ENCODE measurements at places on chromosomes 13 and 19. TPM values are rescaled to one million over a fixed set of nuclear protein-coding genes. Genes with fewer than 3 reads are reported as not detected.

The ZNF296 gene
- 2.6 TPM for total RNA-seq

DNA sequence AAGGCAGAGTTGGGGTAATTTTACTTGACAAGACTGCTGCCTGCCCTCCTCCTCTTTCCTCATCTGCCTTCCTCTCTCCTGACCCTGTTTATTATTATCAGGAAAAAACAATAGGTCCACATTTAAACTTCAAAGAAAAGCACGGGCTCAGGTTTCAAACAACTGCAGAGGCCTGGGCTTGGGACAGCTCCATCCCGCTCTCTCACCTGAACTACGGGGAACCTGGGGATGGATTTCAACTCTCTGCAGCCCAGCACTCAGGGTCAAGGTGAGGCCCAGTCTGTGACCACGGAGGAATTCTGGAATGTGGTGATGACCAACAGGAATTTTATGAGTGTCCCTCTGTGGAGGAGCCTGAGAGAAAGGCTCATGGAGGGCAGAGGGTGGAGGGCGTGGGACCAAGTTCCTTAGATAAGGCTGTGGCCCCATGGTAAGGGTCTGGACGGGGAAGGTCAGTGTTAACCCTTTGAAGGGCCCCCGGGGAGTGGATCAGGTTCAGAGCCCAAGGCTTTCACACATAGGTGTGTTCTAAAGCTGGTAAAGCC is 220.8 kb upstream of the MAB21L1 start:
- no peak for DNase-seq

- DNase-seq, result peak; percentile 45
These were observed 3.6 kb upstream of the CCER2 start for GRCh38 chr19:38915329-38916321.

The SLC6A16 gene
- 4.3 TPM for total RNA-seq

The MIA gene
- total RNA-seq, result not detected

- DNase-seq, result no peak
These were observed 449.9 kb downstream of the KLF12 start for GRCh38 chr13:73684286-73684685.

The FXYD3 gene
- total RNA-seq, result not detected

The DIAPH3 gene
- total RNA-seq, result 19.4 TPM

- DNase-seq, result no peak
These were observed 117.7 kb upstream of the ABCC4 start for GRCh38 chr13:95418946-95419345.

GRCh38 chr19:19269952-19270694 is 3.0 kb downstream of the TM6SF2 start:
- DNase-seq, result peak; percentile 90

GRCh38 chr13:77903435-77903834 is 15.2 kb downstream of the EDNRB start:
- no peak for DNase-seq

GRCh38 chr13:110290826-110291225 is 16.1 kb downstream of the COL4A1 start:
- no peak for DNase-seq

DNA sequence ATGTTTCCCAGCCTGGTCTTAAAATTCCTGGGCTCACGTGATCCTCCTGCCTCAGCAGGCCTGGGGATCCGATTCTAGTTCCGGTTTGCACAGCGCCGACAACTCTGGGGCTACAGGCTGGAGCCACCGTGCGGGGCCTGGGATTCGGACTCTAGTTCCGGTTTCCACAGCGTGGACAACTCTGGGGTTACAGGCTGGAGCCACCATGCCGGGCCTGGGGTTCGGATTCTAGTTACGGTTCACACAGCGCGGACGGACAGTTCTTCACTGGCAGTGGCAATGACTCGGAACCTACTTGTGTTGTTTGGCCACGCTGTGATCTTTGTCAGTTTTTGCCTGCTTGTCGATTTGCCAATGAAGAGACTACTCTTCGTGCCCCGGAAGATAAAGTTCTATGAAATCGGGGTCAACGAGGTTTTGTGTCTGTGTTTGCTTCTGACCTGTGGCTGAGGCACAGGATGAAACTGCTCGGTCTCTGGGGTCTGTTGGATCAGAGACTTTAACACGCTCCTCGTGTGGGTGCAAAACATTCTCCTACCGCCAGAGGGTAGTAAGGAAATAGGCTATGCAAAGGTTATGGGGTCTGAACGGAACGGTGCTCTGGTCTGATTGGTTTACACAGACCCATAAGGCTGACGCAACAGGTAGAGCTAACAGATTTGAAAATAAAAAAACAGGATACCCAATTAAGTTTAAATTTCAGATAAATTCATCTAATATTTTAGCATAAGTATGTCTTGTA is 12.1 kb upstream of the ZSCAN1 start:
- peak; percentile 86 for DNase-seq

All from H7 (cell line).